ENCODE measurements at places on chromosomes 6 and 20.

DNA sequence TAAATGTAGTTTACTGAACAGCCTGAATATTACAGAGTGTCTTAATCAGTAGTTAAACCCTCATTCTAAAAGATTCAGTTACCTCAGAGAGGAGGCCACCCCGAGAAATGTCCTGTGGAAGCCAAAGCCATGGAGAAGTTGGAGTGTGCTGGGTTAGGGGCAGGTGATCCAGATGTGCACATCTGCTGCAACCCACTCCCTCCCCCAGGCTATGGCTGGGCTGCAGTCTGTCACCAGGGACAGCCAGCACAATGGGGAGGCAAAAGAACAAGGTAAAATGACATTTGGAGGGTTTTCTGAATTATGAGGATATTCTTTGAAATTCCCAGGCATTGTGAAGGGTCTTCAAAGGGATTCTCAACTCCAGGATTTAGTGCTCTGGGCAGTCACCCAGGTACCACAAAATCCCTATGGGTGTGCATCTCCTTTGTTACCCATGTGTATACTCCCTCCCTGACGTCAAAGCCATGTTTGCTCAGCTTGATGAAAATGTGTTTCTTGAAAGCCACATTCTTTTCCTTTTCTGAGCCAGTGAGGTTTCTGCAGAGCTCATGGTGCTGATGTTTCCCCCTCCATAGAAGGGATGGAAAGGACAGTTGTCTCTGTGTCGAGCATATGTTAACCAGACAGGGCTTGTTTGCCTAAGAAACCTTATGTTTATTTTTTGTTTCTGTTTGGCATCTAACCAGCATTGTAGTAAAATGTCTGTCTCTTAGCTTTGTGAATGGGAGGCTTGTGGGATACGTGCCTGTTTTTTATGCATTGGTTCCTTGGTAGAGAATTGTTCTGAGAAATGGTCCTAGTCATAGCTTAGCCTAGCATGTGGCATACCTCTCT is 212.3 kb upstream of the TBX18 start:
- no peak for DNase-seq

GRCh38 chr6:158233214-158233795 is 65.2 kb downstream of the GTF2H5 start:
- no peak for DNase-seq

- DNase-seq, result no peak
Observed at GRCh38 chr6:117126213-117126612, 139.1 kb upstream of the VGLL2 start.

- no peak for DNase-seq
Observed at GRCh38 chr6:84685983-84686584, 78.3 kb downstream of the TBX18 start.

- DNase-seq, result no peak
Observed at GRCh38 chr20:18543932-18544331, 23.3 kb upstream of the SMIM26 start.

DNA sequence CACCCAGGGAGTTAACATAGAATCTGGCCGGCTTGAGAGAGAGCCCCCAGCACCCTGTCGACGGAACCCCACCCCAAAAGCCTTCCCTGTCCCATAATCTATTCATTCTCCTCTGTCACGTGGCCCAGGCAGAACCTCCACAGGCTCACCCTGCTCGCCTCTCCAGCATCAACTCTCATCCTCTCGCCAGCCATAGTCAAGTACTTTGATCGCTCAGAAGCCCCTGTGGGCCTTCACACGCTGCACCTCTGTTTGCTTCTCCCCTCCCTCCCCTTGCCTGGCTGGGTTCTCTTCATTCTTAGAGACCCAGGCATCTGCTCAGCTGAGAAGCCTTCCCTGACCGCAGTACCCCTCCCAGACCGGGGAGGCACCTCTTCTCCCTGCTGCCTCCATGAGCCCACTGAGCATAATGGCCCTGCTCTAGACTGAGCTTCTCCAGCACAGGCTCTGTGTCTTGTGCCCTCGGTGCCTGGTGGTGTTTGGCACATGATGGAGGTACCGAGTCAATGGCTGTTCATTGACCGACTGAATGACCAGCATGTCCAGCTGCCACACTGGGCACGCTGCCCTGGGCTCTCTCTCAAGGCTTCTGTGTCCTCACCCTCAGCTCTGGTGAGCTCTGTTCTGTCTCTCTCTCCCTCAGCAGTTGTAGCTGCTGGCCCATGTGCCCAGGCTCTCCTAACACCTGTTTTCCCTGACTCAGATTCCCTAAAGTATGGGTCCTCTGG is 33.7 kb downstream of the PKIG start:
- DNase-seq, result no peak

GRCh38 chr6:143878272-143878760 is 14.0 kb downstream of the ZC2HC1B start:
- DNase-seq, result no peak

DNA sequence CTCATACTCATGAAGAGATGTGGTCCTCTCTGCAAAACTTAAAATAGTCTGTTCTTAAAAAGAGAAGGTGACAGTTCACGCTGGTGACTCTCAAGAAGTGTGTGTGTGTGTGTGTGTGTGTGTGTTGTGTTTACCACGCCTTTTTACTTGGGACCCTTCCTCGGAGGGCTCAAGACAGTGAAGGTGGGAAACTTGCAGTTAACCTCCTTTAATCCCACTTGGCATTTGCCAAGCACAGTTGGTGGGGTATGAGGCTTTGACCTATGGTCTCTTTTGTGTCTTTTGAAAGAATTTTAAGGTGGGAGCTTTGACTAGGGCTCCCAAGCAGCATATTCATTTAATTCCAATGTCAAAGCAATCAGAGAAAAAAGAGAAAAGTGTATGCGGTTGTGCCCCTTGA is 395.8 kb downstream of the TFAP2B start:
- DNase-seq, result no peak

GRCh38 chr20:59813948-59814839 is 119.2 kb downstream of the SYCP2 start:
- no peak for DNase-seq

GRCh38 chr6:16223362-16223761 is 15.0 kb upstream of the GMPR start:
- DNase-seq, result no peak
